Stimulated activated CD8-positive, alpha-beta memory T cell treated with anti-CD3 and anti-CD28 coated beads, Interleukin-7, amount 100 ng/mL, for 1 hour (primary cell): ENCODE measurements at places on chromosomes 1 and 21.

DNA sequence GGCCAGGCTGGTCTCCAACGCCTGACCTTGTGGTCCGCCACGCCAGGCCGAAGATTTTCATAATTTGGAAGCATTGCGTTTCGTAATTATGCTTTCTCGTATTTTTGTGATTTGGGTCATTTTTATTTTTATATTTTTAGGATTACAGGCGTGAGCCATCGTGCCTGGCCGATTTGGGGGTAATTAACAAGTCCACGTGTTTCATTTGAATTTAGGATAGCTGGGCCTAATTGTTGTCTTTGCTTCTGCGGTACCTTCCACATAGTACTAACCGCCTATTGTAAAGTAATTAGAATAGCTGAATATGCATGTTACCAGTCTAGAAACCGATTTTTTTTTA is 1.0 kb downstream of the RCC1 start:
- no peak for DNase-seq

- no peak for DNase-seq
Observed at GRCh38 chr1:110596312-110596711, 9.8 kb downstream of the KCNA2 start.

GRCh38 chr1:41649396-41650027 is 165.0 kb upstream of the EDN2 start:
- no peak for DNase-seq

DNA sequence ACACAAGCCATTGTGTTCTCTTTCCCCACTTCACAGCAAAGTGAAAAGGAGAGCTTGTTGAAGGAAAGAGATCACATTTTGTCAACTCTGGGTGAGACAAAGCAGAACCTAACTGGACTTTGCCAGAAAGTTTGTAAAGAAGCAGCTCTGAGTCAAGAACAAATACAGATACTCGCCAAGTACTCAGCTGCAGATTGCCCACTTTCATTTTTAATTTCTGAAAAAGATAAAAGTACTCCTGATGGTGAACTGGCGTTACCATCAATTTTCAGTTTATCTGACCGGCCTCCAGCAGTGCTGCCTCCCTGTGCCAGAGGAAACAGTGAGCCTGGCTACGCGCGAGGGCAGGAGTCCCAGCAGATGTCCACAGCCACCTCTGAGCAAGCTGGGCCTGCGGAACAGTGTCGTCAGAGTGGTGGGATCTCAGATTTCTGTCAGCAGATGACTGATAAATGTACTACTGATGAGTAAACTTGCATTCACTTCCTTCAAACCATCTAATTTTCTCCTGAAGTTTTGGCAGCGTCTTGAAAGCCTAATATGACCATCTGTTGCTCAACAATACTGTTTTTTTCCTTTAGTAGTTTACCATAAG is 43.7 kb downstream of the BACH1 start:
- no peak for DNase-seq

- DNase-seq, result no peak
Observed at GRCh38 chr1:62068416-62068843, 126.2 kb upstream of the L1TD1 start.

DNA sequence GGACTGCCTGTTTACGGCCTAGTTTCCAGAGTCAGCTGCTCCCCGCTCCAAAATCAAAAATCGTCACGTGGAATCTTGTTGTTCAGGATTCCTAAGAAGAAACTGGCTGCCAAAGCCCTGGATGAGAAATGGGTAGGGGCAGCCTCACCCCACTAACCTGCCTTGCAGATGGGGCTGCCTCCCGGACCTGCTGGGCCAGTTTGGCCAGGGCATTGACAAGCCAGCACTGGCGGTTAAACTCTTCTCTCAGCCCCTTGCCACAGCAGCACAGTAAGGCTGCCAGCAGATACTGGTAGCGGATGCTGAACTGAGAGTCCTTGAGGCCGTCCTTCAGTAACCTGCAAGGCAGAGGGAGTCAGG is 31.6 kb upstream of the PPP1R15B start:
- DNase-seq, result no peak

GRCh38 chr1:10635992-10636391 is 160.5 kb downstream of the CASZ1 start:
- DNase-seq, result no peak

DNA sequence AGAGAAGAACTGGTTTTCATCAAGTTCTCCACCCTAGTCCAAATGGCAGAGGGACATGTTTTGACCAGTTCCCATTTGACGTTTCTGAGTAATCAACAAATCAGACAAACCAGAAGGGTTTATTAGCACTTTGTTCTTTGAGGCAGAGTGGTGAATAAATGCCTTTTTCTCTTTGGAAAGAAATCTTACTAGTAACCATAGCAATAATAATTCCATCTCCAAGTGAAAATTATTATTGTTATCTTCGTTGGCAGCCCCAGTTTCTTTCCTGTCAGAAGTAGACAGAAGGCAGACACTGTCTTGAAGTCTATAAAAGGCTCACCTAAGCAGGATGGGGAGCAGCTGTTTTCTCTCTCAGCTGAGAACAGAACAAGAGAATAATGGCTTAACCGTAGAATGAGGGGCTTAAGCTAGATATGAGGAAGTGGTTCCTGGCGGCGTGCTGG is 391.6 kb downstream of the PBX1 start:
- no peak for DNase-seq

- DNase-seq, result no peak
Observed at GRCh38 chr1:229114315-229114714, 156.6 kb upstream of the RAB4A start.

DNA sequence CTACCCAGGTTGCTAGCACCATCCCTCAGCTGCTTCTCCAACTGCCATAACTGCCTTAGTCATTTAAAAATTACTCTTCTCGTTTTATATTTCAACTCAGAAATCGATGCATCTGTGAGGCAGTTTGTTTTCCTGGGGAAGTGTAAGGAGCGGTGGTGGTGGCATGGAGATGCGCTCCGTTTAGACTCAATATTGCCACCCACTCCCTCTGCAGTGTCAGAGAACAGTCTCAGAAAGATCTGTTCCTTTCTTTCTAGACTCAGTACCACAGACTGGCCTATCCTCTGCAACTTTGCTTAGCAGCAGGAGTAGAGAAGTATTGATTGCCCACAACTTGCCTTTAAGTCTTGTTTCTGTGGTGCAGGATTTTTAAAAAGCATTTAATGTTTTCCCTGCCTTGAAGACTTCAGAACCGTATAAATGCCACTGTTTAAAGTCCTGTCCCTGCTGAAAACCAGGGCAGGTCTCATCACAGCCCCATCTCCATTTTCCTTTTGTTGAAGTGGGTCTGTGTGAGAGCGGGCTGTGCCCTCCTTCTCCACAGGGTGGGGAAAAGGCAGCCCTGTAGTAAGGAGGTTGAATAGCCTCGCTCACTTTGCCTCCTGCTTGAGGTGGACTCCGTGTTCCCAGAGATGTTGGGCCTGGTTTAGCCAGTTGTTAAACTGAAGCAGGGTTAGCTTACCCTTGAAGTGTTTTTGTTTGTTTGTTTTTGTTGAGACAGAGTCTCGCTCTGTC is 105.2 kb downstream of the NFIA start:
- no peak for DNase-seq

DNA sequence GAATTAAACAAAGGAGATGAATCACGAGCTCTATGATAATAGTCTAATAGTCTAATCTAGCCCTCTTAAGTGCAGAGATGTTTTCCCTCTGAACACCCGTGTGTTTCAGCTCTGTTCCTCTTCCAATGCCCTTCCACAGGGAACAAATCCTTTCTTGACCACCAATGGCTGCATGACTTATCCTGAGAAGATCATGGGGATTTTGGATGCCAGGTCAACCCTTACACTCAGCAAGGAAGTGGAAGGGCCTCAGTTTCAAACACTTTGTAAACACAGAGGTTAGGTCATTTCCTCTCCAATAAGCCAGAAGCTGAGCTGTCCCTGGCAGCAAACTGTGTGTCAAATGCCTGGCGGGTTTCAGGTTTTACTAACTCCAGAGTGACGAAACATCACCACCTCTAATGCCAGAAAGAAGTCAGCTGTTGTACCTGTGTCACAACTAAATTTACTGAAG is 200.0 kb downstream of the GABPA start:
- no peak for DNase-seq

DNA sequence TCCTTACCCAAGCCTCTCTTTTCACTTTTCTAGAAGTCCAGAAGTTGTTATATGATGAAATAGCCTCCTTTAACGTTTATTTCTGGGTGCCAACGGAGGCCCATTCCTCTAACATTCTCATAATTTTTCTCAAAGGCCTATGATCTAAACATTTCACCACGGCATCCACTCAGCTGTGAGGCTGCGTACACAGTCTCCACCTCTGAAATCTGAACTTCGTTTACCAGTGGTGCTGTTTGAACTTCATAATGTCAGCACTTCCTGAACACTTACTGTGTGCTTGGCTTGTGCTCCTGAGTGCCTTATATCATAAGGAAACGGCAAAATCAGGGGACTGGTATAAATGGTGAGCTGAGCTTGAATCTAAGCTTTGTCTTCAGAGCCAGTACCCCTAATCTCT is 12.0 kb upstream of the RBP7 start:
- DNase-seq, result no peak

- DNase-seq, result no peak
Observed at GRCh38 chr1:20705203-20705755, 12.5 kb downstream of the KIF17 start.

DNA sequence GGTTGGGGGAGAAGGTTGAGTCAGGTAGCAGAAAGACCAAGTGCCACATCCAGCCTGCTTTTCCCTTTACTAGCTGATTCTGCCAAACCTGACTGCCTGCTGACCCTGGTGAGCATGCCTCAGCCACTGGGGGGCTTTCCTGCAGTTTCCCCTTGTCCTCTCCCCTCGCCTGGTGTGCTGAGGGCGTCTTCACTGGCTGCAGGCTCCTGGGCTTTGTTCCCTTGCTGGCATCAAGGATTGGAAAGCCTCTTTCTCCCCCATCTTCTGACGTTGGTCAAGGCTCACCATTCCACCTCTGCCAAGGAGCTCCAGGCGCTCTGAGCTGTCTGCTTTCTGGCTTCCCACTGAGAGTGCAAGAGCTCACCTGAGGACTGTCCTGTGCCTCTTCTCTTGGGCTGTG is 28.4 kb downstream of the MAN1C1 start:
- DNase-seq, result no peak
